ENCODE measurements at places on chromosomes 16 and 17. TPM values are rescaled to one million over a fixed set of nuclear protein-coding genes. Genes with fewer than 3 reads are reported as not detected.

Gene TP53TG3E
- not detected for total RNA-seq

Gene KCNAB3
- 1.0 TPM for total RNA-seq

Gene SOX8
- total RNA-seq, result not detected

Gene CD7
- total RNA-seq, result not detected

Gene CMTM2
- not detected for total RNA-seq

Gene NDUFAF8
- 194 TPM for total RNA-seq

Gene HOXB7
- total RNA-seq, result 0.54 TPM

Gene NCOR1
- 94.7 TPM for total RNA-seq

Gene AATK
- total RNA-seq, result 0.18 TPM

Gene KRT28
- not detected for total RNA-seq

Gene KRTAP3-1
- not detected for total RNA-seq

Gene GPR139
- total RNA-seq, result not detected
